Psoas muscle (tissue), 8 donors: ENCODE measurements at places on chromosomes 11 and 22. TPM values are rescaled to one million over a fixed set of nuclear protein-coding genes. Genes with fewer than 3 reads are reported as not detected.

GAL gene
- not detected for polyA plus RNA-seq

- DNase-seq, result no peak
These were observed 37.7 kb downstream of the EFCAB6 start for GRCh38 chr22:43774318-43774915.

DNA sequence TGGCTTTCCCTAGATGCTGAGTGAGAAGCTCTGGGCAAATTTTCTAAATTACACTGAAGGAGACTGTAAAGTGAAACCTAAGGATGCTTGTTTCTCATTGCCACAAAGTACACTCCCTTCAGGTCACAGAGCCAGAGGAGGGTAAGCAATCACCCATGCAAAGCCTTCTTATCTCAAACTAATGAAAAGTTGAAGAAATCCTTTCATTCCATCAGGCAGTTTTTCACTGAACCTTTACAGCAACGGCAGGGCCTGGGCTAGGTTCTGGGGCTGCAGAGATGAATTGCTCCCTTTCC lies 106.2 kb downstream of the RASSF10 start:
- no peak for DNase-seq

TP53I11 gene
- 4.9 TPM for polyA plus RNA-seq

TCN1 gene
- not detected for polyA plus RNA-seq

SMARCB1 gene
- 38.4 TPM for polyA plus RNA-seq

GRCh38 chr11:117835576-117835975 lies 11.0 kb upstream of the FXYD2 start:
- DNase-seq, result no peak

NCAM1 gene
- 1.5 TPM for polyA plus RNA-seq

DNA sequence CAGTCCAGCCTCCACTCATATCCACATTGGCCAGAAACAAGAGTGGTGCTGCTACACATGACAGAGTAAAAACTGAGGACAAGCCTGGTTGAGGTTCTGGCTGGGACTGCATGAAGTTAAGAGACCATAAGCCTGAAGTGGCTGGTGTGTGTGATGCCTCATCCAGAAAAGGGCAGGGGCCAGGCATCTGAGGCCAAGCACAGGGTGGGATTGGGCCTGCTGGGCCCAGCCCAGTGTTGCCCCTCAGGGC lies 25.3 kb downstream of the ARVCF start:
- peak; percentile 29 for DNase-seq

DNA sequence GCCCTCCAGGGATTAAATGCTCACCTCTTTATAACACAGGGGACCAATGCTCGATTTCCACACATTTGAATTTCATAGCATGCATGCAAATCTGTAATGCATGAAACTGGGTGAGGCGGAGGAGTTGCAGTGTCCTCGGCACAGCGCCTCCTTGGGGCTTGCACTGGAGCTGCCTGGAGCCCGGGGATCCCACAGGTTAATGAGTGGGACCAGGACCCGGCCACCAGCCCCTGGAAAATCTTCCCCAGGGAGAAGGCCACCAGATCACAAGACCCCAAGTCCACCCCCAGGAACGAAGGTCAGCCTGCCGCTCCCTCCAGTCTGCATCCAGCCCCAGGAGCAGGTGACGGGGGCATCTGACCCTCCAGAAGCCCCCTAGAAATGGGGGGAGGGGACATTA lies 119.1 kb downstream of the MN1 start:
- DNase-seq, result no peak

DNA sequence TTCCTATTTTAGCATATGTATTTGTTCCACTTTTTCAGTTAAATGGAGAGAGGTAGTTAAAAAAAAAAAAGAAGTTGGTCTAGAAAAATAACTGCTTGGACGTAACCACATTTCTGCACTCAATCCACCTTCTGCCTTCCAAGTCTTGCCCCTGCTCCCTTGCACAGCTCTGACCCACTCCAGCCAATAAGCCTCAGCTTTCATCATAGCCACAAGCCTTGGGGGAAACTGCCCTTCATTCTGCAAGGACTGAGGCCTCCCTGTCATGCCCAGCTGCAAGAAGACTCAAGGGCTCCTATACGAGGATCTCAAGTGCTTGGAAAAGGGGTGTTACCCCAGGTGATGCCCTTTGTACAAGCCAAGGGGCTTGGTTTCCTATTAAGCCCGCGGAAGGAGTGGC lies 36.0 kb upstream of the OAF start:
- DNase-seq, result no peak

DNA sequence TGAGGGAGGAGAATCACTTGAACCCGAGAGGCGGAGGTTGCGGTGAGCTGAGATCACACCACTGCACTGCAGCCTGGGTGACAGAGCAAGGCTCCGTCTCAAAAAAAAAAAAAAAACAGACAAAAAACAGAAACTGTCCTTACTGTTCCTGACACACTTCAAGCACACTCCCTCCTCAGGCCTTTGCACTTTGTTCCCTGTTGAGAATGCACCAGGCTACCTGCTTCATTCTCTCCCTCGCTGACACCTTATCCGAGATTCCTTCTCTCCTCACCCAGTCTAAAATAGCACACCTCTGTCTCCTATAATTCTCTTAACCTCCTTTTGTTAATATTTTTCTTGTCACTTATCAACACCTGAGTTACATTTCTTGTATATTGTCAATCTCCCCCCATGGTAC lies 32.3 kb upstream of the TECTA start:
- DNase-seq, result no peak

- DNase-seq, result no peak
These were observed 23.3 kb upstream of the GAL start for GRCh38 chr11:68661014-68661413.
